Endodermal cell (in vitro differentiated cells): ENCODE measurements at places on chromosomes 6 and 20. TPM values are rescaled to one million over a fixed set of nuclear protein-coding genes. Genes with fewer than 3 reads are reported as not detected.

DNA sequence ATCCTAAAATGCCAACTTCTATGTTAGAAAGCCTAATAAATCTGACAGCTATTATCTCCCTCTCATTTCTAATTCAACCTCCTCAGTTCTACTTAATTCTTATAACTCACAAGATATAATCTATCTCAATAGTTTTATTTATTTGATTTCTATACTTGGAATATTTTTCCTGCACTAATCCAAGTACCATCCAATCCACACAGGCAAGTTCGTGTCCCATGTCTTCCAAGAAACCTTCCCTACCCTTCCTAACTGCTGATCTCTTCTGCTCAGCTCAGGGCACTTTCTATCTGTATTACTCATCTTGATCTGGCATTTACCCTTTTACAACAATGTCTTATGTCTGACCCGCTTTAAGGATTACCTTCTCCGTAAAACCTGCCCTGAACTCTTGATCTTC, 18.2 kb downstream of the NCOA5 start:
- DNase-seq = peak; percentile 20

- no peak for DNase-seq
These were observed 69.5 kb upstream of the MAP3K7 start for GRCh38 chr6:90656325-90656724.

DNA sequence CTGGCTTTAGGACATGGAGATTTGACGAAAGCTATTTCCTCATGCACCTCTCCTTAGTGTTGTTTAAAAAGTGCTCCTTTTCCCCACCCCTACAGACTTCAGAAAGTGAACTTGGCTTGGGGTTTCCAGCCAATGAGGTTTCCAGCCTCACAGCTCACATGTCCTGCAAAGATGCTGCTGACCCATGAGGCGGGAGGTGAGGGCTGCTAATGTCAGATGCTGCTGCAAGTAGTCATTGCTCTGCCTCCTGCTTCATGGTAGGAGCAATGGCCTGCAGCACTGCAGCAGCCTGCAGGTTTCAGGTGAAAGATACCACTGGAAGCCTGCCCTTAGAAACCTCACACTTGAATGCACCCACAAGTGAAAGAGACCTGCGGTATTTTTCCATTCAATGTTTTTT, 112.8 kb downstream of the LAMP5 start:
- DNase-seq = no peak

DNA sequence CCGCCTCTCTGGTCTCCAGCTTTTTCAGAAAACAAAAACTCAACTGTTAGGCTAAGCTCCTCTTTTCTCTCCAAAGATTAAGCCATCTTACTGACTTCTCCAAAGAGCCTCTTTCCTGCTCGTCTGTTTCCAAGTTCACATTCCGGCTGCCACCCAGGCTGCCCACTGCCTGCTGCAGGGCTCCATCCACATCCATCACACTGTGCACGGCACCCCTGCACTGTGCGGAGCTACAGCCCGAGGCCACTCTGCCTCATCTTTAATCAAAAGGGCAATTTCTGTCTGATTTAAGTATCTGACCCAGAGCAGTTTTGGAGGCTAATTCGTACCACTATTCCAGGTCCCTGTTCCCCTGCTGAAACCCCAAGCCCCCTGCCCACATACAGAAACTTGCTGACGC, 141.6 kb upstream of the ARMC2 start:
- no peak for DNase-seq

DNA sequence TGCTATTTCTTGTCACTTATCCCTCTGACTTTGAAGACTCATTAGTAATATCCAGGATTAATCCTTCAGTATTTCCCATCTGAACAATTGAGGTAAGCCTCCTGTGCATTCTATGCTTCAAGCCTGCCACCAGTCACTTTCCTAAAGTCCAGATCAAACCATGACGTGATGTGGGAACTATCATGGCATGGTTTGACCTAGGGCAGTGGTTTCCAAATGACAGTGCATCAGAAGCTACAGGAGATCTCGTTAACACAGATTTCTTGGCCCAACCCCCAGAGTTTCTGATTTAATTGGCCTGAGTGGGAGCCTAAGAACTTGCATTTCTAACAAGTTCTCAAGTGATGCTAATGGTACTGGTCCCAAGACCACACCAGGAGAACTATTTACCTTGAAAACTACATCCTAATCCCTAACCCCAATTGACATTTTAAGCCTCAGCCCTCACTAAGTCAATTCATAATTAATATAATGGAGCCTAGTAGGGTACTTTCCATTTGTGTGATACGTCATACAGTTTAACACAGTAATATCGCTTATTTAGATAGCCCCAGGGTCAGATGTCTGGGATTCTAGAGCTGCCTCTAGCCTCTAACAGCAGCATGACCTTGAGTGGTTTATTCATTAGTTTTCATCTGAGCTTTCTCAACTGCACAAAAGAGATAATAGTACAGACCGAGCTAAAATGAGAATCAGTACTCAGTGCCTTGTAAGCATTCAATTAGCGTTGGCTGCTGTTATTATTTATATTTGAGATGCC, 907.6 kb downstream of the TFAP2A start:
- DNase-seq = no peak

DNA sequence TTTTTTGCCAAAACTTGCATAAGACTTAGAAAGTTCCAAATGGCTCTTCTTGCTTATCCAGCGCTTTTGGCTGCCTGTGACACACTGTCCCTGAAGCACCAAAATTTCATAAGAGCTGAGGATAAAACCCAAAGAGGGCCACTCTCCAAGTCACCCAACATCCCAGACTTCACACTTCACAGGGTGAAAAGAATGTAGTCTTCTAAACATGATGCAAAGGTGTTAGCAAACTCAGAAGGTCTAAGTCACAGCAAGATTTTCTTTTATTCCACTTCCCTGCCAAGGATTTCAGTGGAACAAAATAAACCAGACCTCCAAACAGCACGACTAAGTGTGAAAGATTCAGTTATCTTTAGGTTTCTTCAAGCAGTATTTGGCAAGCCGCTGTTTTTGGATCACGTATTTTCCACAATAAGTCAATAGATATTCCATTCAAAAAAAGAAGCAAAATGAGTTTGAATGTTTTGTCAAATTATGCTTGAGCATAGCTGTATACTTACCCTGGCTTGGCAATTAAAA, 44.6 kb upstream of the CD93 start:
- DNase-seq = no peak

- DNase-seq = peak; percentile 35
These were observed 242.9 kb downstream of the NRN1 start for GRCh38 chr6:5763871-5764270.

- DNase-seq = no peak
These were observed 75.4 kb upstream of the LAMA2 start for GRCh38 chr6:128807577-128807976.

- no peak for DNase-seq
These were observed 8.4 kb downstream of the LOC128125822 start for GRCh38 chr6:63580704-63580961.

DNA sequence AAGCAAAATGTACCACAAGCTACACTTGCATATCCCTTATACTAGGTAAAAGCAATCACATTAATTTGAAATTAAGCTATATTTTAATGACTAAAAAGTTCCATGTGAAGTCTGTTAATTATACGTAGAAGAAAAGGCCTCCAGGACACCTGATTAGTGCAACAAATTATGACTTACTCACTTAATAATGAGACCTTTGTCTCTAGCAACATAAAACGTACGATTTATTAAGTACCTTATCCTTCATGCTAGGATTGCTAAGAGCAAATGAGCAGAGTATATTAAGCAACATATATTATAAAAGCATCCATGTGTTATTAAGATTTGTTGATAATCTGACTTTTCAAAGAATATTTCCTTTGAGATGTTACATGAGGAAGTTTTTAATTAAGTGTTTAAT, 2.5 kb downstream of the BMP5 start:
- no peak for DNase-seq

- no peak for DNase-seq
These were observed at the start of gene HLA-DRB5 for GRCh38 chr6:32529697-32530430. Gene HLA-DRB5 (minus strand): TSS chr6:32530287. CDS start chr6:32530224, 63 bp downstream.

DNA sequence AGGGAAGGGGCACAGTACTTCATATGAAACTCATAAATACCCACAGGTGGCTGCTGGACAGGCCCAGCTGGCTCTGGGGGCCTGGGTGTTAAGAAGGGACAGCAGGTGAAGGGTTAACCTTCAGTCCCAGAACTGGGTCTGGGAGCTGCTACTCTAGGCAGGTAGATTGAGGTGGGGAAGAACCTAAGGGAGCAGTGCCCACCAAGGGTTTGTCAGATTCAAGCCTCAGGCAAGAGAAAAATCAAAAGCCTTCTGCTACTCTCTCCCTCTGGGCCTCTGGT, 5.6 kb downstream of the RPL10A start:
- DNase-seq = no peak

GRCh38 chr6:84892671-84893070, 128.3 kb upstream of the TBX18 start:
- DNase-seq = no peak

- DNase-seq = no peak
These were observed 28.7 kb downstream of the KCNK5 start for GRCh38 chr6:39200498-39201020.

GRCh38 chr20:8718279-8718678, 350.6 kb upstream of the PLCB4 start:
- DNase-seq = no peak

GRCh38 chr6:38239719-38240451, 399.8 kb downstream of the BTBD9 start:
- peak; percentile 44 for DNase-seq

DNA sequence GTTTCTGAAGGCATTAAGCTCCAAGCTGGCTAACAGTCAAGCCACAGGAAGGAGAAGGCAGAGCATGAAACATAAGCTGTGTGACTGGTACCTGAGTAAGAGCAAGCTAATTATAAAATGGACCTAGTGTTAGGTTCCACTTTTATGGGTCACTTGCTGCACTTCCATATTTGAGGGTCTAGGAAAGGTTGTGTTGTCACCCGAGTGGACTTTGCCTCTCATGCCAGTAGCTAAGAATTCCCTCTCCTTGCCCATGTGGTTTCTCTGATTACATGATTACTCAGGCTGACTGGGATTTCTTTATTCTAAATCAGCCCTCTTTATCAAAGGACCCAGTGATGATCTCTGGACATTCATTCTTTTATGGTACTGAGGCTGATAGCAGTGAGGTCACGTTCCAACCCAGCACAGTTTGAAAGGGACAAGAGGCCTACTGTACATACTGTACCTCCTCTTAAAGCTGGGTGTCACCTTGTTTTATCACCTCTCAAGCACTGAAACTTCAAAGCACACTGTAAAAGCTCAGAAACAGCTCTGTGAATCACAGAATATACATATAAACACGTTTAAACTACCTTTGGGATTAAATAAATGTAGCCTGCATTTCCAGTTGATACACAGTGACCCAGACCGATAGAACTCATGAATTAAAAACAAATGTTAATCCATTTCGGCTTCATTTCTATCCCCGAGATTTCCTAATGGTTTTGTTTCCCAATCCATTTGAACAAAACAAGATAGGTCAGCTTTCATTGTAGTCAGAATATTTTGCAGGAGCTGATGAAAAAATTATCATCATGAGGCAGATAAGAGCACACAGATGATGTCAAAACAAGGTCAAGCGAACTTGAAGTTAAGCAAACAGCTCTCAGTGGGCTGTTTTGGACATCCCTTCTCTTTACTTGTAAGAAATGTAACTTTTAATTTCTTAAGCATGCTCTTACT, 96.5 kb downstream of the ALDH8A1 start:
- no peak for DNase-seq

DNA sequence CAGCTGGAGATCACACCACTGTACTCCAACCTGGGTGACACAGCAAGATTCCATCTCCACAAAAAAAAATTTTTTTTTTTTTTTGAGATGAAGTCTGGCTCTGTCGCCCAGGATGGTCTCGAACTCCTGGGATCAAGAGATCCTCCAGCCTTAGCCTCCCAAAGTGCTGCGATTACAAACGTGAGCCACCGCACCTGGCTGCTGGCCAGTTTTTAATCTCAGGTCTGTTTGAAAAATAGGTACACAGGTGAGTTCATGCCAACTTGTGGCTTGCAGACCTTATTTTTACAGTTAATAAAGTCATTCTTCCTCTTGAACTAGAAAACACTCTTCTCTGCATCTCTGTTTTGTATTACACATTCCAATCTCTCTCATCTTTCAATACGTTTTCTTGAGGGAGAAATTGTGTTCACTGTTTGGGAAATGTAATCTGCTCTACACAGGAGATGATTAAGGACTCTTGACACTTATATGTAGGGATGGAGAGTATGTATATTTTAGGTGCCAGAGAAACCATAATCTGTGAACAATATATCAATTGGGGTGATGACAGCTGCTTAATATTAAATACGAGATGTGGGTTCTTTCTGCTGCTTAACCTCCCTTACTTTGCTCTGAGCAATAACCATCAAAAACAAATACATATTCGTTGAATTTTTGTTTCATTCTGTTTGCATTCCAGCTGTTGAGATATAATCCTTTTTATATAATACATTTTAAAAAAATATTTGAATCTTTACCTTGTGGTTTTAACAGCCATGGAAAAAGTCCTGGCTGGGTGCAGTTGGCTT, 17.7 kb upstream of the RIPOR3 start:
- no peak for DNase-seq

GRCh38 chr20:952196-952795, 36.2 kb upstream of the ANGPT4 start:
- peak; percentile 34 for DNase-seq

The CYP39A1 gene
- 1.1 and 1.8 TPM in 2 replicates for total RNA-seq

The TBP gene
- 21.6 and 21.8 TPM in 2 replicates for total RNA-seq

The CLPSL2 gene
- total RNA-seq = 1.2 to 2.1 TPM in 2 of 3 replicates, not detected in the other

The POM121L2 gene
- 0.19 to 0.27 TPM (median 0.20 TPM) in 3 replicates for total RNA-seq

The C6orf52 gene
- total RNA-seq = 1.0 and 1.9 TPM in 2 replicates

The HLA-DRA gene
- 0.27 TPM in 1 of 2 replicates, not detected in the other for total RNA-seq

The HLA-DPB1 gene
- total RNA-seq = 18.9 to 20.6 TPM (median 19.8 TPM) in 3 replicates

The BANF2 gene
- total RNA-seq = not detected in 2 replicates

The INSM1 gene
- total RNA-seq = 0.21 to 0.73 TPM (median 0.57 TPM) in 3 replicates

The CD93 gene
- not detected in 3 replicates for total RNA-seq

The EIF2S2 gene
- 144 and 155 TPM in 2 replicates for total RNA-seq

The ZSCAN23 gene
- total RNA-seq = 4.7 to 7.1 TPM (median 6.7 TPM) in 3 replicates

The FOXC1 gene
- 7.1 and 8.4 TPM in 2 replicates for total RNA-seq

The PLCB4 gene
- 14.6 to 18.7 TPM (median 15.3 TPM) in 3 replicates for total RNA-seq

The RNF39 gene
- 0.11 and 0.15 TPM in 2 replicates for total RNA-seq

The ITPR3 gene
- total RNA-seq = 30.7 and 33.3 TPM in 2 replicates
